Fibroblast of skin of scalp (primary cell): ENCODE measurements at places on chromosomes 6 and 20.
A peak's percentile ranks its signal among the peaks of the same experiment; 100 is the strongest.

- no peak for DNase-seq
Measured at GRCh38 chr6:14063756-14064155, 53.8 kb upstream of the CD83 start.

DNA sequence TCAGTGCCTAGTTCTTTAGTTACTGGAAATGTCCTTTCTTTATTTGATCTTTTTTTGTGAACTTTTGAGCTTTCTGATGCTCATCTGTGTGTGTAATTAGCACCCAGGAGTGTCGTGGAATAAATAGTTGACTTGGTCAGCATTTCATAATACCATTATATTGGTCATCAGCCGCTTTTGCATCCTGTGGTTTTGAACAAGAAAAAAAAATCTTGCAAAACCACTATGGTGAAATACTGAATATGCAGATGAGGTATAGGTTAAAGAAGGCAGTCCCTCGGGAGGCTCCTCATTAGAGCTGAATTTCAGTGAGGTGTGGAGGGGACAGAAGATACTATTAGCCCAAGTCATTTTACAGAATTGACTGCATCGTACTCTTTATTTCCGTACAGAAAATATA is 90.1 kb downstream of the FOXO3 start:
- DNase-seq = peak; percentile 69

- no peak for DNase-seq
Measured at GRCh38 chr20:13996265-13996664, 949 bp downstream of the MACROD2 start.

DNA sequence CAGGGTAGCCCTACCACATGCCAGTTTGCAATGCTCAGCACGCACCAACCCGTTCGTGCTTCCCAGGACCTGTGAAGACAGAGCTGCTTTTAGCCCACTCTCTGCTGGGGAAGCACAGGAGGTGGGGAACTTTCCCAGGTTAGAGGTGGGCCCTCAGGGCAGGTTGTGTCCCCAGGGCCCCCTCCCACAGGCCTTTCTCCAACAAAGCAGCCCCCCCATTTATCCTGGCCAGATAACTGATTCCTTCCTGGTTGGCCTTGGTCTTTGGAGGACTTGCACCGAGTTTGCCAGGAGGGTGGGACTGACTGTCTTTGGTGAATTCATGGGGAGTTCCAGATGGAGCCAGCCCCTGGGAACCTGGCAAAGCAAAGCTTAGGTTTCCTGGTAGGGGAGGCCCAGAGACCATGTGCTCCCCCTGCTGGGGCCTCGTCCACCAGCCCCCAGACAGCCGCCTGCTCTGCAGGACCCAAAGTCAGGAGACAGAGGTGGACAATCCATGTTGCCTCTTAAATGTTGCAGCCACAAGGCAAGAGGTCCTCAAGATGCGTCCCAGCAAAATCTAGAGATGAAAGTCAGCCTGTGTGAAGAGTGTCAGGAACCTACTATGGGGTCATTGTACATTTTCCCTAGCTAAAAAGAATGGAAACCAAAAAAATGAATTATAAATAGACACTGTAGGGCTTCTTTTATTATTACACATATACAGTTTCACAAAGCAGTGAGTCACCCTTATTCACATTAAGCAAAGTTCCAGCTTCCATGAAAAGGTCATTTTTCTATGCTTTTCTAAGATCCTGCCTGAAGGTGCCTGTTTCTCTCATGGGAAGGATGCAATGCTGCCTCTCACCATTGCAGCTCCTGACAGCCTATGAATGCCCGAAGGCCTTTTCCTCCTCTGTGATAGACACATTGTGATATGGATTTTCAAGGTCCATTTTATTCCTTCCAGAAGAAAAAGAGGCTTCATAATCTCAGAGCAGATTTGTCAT is 497.8 kb downstream of the PREX1 start:
- peak; percentile 62 for DNase-seq

DNA sequence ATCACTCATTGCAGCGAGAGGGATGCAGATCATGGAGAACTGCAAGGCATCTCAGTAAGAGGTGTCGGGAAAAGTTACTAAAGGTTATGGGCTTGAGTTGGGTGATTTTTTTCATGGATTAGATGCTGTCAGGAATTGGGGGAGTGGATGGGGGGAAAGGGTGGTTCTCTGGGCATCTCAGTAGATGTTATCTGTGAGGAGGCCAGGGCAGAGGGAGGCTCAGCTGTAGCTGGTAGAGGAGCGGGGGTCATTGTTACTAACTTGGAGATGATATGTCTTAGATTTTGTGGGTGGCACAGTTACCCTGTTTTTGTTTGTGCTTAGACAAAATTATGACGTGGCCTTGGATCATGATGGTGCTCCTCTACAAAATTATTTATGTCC is 2.6 kb upstream of the PCMTD2 start:
- DNase-seq = no peak

GRCh38 chr20:44637042-44637441 is 14.5 kb downstream of the ADA start:
- DNase-seq = no peak

DNA sequence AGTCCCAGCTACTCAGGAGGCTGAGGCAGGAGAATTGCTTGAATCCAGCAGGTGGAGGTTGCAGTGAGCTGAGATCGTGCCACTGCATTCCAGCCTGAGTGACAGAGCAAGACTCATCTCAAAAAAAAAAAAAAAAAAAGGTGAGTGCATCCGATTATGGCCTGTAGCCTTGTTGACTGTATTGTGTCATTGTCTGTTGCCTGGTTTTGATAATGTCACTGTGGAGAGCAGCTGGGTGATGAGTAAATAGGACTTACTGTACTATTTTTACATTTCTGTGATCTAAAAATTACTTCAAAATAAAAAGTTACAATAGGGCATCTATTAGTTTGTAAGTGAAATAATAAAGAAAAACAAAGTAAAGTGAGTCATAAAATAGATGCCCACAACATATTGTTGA is 134.1 kb upstream of the SALL4 start:
- no peak for DNase-seq

GRCh38 chr20:25459111-25459830 is 51.8 kb downstream of the GINS1 start:
- no peak for DNase-seq

- DNase-seq = peak; percentile 41
Measured at GRCh38 chr6:168937054-168937453, 316.6 kb downstream of the THBS2 start.

GRCh38 chr6:110944681-110945151 is 13.8 kb upstream of the GTF3C6 start:
- peak; percentile 72 for DNase-seq

DNA sequence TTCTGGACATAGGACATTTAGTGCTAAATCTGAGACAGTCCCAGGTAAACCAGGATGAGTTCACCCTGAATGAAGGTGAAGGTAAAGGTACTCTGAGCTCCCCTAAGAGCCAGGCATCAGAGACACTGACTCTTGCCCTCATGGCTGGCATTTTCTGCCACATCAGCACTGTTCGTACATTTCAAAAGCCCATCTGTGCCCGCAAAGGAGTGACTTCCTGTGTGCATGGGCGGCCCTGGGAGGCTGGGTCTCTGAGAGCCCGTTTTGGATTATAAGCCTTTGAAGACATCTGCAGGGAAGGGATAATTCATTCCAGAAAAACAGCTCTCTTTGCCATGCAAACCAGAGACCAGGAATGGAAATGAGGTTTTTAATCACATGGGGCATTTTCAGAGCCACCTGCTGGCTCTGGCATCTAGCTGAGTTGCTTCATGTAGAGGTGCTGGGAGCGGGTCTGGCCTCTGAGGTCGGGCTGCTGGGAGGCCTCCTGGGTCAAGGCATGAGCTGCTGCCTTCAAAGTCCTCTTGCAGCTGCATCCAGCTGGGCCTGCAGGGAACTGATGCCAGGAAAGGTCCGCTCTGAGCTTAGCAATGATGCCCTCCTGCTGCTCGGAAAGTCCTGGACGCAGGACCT is 348.3 kb downstream of the DHX35 start:
- no peak for DNase-seq

DNA sequence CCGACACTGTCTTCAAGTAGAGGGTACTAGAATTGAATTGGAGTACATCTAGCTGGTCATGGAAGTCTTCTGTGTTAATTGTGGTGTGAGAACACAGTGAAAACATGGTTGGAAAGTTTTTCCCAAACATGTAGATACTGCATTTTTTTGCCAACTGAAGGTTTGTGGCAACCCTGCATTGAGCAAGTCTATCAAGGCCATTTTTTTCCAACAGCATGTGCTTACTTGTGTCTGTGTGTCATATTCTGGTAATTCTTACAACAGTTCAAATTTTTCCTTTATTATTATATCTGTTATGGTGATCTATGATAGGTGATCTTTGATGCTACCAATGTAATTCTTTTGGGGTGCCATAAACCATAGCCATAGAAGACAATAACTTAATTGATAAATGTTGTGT is 147.0 kb downstream of the MYB start:
- no peak for DNase-seq

DNA sequence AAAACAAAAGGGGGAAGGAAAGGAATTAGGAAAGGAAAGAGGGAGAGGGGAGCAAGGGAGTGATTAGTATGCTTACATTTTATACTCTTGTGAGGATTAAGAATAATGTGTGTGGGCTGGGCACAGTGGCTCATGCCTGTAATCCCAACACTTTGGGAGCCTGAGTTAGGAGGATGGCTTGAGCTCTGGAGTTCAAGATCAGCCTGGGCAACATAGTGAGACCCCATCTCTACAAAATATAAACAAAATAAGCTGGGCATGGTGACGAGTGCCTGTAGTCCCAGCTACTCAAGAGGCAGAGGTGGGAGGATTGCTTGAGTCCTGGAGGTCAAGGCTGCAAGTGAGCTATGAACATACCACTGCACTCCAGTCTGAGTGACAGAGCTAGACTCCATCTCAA is 47.0 kb downstream of the SHLD1 start:
- no peak for DNase-seq

DNA sequence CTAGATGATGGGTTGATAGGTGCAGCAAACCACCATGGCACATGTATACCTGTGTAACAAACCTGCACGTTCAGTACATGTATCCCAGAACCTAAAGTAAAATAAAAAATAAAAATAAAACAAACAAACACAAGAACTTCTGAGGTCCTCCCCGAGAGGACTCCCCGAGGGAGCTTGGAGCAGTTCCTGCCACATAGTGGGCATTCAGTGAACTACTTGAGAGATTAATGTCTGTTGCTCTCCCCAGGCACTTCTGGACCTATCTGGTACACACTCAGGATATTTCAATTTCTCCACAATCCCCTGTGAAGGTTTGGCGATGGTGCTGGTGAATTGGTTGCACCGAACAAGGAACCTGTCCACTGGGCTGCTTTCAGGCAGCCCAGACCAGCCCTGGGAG is 311.2 kb downstream of the ESR1 start:
- DNase-seq = no peak

DNA sequence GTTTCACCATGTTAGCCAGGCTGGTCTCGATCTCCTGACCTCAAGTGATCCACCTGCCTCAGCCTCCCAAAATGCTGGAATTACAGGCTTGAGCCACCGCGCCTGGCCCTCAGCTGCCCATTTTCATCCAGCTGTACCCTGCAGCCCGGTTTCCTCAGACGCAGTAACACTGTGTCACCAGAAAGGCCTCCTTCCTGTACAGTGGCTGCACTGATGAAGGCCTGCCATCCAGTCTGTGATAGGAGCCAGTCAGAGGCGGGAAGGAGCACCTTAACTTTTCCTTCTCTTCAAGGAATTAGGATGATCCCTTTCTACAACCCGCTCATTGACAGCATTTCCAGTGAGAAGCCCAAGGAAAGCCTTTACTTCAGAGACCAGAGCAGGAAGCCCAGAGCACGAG is 75.9 kb downstream of the GFOD1 start:
- no peak for DNase-seq

DNA sequence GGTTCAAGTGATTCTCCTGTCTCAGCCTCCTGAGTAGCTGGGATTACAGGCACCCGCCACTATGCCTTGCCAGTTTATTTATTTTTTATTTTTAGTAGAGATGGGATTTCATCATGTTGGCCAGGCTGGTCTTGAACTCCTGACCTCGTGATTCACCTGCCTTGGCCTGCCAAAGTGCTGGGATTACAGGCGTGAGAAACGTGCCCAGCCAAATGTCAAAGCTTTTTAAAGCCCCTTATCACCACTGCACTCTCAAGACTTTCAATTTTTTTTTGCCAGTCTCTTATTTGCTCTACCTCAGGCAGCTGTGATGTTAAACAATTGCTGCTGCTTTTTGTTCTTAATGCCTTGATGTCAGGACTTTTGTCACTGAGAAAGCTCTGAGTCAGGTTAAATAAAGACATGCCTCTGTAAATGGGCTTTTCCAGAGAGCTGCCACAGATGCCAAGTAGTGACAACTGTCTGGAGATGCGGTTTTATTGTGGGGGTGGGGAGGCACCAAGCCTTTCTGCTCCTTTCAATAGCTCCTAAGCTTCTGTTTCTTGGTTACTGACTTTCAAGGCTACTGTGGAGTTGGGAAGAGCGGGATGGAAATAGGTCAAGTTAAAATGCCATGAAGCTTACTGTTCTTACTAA is 29.2 kb downstream of the RSPH3 start:
- no peak for DNase-seq

GRCh38 chr6:143329323-143329722 is 121.2 kb downstream of the ADAT2 start:
- DNase-seq = no peak

GRCh38 chr20:10637031-10637559 is 36.7 kb downstream of the JAG1 start:
- peak; percentile 61 for DNase-seq

DNA sequence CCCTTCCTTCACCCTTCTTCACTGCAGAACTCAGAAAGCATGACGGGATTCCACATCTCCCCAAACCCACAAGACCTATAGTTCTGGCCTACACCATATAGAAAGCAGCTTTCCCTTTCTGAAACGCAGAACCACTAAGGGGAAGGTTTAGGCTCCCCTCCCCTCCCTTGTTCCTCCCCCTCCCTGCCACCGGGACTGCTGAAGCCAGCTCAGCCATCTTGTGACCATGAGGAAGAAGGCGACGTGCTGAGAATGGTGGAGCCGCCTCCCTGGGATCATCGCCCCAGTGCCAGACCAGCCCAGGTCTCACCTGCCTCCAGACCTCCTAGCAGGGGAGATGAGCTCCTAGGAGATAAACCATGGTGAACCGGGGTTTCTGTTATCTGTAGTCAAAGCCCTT is 19.6 kb downstream of the SERPINB6 start:
- DNase-seq = no peak

DNA sequence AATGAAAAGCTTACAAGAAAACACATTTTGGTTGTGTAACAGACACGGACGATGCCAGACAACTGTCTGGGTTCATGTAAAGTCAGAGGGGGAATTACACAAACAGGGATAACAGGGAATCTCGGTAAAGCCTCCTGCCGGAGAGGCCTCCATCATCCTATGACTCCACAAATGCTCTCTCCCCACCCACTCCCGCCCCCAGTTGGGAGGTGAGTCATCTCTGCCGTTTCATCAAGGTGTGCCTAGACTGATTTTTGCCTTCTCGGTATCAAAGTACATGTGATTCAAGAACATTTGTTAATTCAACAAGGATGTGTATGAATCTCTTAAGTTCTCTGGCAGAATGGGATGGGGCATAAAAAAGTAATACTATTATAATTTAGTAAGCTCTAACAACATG is 304.9 kb upstream of the PRDM1 start:
- DNase-seq = no peak
